AG04449 (cell line): ENCODE measurements at places on chromosomes 1 and 21.

- no peak for DNase-seq
Observed at GRCh38 chr1:107196973-107197562, 56.2 kb downstream of the NTNG1 start.

DNA sequence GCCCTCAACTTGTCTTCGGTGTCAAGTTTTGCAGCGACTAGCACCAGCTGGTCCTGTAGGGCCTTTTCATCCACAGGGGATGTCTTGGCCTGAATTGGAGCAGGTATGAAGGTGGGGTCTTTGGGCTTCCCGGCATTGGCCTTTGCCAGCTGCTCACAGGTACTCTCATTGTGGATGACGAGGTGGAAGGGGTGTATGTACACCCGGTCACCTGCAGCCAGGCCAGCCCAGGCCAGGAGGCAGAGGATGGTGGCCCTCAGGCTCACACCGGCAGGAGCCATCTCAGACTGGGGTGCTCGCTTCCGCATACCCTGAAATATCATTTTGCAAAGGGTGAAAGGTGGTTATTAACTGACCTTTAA lies 3.4 kb downstream of the AGT start:
- DNase-seq, result no peak

DNA sequence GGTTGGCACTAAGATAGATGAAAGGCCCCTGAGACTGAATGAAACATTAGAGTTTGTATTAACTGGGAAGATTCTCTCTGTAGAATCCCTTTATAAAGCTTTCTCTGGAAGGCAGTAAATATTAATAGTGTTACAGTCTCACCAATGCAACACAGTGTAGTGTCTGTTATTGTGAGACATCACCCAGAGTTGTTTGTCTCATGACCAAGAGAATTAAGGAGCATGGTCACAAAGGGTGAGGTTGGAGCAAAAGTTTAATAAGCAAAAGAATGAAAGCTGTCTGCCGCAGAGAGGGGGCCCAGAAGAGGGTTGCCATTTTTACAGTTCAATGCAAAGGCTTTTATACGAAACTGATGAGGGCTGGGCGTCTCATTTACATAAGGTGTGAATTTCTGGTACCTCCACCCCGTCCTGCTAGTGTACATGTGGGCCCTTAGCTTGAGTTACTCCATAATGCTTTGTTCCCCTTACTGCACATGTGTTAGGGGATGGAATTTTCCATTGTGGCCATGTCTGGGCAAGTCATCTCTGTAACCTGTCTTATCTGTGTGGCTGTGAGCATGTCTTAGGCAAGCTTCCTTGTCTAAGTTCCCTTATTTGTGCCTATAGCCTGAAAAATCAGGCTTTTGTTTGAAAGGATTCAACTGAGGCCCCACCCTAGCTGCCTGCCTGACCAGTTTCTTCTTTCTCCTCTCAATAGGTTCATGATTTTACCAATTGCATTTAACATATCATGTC lies 184.1 kb downstream of the RASAL2 start:
- no peak for DNase-seq

DNA sequence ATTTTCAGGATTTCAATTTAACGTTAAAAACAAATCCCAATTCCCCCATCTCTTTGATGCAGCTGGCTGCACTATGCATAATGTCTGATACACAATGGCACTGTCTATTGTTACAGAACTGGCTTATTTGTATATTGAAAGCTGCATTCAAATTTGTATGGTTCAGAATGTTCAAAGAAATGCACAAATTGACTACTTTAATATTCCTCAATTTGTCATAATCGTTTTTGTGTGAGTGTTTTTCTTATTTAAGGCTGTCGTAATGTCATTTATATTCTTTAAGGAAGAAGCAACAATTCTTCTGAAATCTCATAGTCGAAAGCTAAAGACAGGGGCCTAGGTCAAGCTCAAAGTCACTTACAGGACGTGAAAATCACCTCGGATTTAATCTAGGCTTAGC lies 341.4 kb upstream of the ZRANB2 start:
- no peak for DNase-seq

GRCh38 chr1:70922196-70922595 lies 125.4 kb downstream of the PTGER3 start:
- DNase-seq, result no peak

GRCh38 chr1:84206375-84206774 lies 62.3 kb downstream of the PRKACB start:
- no peak for DNase-seq

DNA sequence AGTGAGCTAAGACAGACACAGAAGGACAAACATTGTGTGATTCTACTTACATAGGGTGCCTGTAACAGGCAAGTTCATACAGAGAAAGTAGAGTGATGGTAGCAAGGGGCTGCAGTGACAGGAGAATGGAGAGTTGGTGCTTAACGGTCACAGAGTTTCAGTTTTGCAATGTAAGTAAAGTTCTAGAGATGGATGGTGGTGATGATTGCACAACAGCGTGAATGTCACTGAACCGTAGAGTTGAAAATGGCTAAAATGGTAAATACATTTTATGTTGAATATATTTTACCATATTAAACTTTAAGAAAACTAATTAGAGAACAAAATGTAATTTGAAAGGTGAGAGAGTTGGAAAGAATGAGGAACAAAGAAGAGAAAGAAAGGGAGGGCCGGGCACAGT lies 8.7 kb downstream of the CFAP107 start:
- no peak for DNase-seq

GRCh38 chr1:96340686-96341085 lies 380.9 kb upstream of the PTBP2 start:
- no peak for DNase-seq

DNA sequence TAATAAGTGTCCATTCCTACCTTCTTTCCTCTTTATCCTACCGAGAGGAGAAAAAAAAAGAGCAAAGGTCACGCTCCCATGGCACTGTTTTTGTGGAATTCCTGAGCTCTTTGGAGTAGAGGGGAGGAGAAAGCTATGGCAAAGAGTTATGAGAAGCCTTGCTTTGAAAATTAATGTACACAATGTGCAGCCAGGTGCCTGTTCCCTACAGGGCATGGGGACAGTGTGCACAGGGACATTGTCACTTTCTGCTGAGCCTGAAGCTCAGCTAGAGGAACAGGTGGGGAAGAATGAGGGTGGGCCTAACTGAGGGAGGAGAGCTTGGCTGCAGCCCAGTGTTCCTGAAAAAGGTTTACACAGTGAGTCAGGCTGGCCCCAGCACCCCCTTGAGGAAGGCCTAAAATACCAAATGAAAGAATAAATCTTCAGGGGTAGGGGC lies 66.1 kb downstream of the PLXNA2 start:
- DNase-seq, result no peak
